ENCODE measurements at places on chromosomes 13 and 19.
A peak's percentile ranks its signal among the peaks of the same experiment; 100 is the strongest.

- no peak for DNase-seq
Observed at GRCh38 chr19:19257137-19257536, 16.0 kb downstream of the TM6SF2 start.

DNA sequence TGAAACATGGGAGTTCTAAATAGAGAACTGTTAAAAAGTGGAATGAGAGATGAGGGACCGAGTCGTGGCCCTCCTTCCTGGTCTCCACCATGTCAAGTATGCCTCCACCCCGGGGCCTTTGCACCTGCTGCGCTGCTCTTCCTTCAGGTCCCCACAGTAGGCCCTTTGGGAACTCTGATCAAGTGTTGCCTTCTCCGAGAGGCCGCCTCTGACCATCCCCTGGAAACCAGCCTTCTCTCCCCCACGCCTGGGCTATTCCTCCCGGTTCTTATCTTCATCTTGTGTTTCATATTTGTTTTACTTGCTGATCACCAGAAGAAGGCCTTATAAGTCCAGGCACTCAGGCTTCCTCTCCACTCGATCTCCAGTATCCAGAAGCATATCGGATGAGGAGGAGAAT is 40.0 kb downstream of the IRS2 start:
- no peak for DNase-seq

DNA sequence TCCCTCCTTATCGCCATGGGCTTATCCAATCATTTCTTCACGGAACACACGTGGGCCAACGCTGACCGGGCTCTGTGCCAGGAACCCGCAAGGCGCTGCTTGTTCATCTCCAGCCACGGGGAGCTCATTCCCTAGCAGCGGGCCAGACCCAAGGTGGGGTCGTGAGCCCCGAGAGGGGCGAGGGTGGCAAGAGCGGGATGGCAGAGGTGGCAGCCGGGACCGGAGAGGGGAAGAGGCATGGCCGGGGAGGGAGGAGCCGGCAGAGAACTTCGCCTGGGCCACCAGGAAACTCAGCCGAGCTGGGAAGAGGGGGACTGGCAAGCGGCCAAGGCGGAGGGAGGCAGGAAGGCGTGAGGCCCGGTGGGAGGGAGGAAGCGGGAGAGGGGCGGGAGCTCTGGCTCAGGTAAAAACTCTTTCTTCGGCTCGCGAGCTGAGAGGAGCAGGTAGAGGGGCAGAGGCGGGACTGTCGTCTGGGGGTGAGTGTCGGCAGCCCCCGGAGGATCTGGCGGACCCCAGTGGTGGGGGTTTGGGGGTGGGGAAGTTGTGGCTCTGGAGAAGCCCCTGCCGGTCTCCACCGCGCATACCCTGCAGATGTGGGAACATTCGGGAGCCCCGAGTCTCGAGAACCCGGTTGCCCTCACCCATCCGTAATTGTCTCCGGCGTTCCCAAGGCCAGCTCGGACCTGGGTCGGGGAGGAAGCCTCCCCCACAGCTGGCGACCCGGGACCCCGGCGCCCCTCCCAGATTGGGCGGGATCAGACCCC is at the start of gene B3GNT3:
B3GNT3 (plus strand) TSS at position 408 of the 764 bp plus-strand sequence. CDS start 12,670 bp downstream, outside the sequence.
- DNase-seq = no peak

DNA sequence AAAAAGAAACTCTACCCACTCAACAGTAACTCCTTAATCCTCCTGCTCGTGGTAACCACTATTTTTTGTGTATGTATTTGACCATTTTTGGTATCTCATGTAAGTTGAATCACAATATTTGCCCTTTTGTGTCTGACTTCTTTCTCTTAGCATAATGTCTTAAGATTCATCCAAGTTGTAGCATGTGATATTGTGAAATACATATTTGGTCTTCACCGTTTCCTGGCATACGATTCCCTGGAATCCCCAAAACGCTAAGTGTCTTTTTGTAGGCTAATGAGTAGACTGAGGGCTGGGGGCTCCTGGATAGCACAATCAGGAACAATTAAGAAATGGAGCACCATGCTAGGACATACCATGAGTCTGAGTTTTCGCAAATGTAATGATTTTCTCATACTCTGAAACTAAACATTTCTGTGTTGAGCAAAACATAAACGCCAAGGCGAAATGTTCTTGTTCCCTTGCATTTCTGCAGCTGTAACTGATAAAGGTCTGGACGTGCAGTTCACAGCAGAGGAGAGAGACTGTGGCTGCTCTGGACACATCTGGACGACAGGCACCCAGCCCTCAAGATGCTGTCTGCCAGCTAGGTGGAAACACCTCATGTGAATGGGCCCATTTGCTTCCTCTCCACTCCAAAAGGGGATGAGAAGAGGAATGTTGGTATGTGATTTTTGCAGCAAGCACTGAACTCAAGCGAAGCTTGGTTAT is 38.4 kb downstream of the BRD4 start:
- DNase-seq = no peak

DNA sequence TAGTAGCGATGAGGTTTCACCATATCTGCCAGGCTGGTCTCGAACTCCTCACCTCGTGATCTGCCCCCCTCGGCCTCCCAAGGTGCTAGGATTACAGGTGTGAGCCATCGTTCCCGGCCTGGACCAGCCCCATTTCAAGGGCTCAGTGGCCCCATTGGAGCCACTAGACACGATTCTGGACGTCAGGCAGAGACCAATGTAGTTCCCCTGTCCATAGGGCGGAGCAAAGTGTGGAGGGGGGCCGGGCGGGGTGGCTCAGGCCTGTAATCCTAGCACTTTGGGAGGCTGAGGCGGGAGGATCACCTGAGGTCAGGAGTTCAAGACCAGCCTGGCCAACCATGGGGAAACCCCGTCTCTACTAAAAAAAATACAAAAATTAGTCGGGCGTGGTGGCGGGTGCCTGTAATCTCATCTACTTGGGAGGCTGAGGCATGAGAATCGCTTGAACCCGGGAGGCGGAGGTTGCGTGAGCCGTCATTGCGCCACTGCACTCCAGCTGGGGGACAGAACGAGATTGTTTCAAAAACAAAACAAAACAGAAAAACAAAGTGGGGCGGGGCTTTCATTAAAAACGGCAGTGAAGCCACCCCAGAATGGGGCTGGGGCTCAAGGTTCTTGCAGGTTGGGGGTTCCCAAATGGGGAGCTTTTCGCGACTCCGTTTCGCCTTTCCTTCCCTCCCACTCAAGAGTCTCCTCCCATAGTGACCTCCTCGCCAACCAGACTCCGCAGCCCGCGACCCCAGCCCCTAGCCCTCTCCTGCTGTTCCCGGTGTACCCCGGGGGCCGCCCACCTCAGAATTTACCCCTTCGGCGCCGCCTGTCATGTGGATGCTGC is 758 bp upstream of the TECR start:
- DNase-seq = no peak

- DNase-seq = no peak
Observed at GRCh38 chr13:110301606-110302553, 5.1 kb downstream of the COL4A1 start.

DNA sequence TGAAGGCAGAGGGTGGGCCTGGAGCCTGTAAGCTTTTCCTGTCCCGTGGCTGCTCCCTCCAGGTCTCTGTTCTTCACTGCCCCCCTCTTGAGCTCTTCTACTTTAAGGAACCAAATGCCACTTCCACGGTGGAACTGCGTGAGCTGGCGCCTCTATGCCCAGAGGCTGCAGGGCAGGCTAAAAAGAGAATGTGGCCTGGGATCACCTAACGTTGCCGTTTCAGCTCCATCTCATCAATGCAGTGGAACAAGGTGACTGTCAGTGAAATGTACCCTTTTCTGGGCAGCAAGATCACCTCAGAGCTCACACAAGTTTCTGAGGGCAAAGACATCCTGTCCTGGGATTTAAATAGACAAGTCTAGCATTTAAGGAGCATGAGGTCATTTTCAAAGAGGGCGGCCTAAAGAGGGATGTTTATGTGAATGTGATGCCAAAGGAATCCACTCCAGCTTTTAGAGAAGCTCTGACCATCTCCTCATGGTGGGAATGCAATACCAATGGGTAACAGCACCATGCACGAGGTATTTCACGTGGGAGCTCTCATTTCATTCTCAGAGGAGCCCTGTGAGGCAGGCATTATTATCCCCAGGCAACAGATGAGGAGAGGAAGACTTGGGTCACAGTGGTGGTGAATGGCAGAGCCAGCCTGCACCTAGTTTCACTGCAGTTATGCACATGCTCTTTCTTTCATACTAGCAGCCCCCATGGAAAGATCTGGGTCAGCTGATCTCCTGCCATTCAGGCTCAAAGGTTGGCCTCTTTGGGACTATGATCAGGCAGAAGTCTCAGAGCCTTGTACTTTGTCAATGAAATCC is 39.3 kb downstream of the RGCC start:
- no peak for DNase-seq

DNA sequence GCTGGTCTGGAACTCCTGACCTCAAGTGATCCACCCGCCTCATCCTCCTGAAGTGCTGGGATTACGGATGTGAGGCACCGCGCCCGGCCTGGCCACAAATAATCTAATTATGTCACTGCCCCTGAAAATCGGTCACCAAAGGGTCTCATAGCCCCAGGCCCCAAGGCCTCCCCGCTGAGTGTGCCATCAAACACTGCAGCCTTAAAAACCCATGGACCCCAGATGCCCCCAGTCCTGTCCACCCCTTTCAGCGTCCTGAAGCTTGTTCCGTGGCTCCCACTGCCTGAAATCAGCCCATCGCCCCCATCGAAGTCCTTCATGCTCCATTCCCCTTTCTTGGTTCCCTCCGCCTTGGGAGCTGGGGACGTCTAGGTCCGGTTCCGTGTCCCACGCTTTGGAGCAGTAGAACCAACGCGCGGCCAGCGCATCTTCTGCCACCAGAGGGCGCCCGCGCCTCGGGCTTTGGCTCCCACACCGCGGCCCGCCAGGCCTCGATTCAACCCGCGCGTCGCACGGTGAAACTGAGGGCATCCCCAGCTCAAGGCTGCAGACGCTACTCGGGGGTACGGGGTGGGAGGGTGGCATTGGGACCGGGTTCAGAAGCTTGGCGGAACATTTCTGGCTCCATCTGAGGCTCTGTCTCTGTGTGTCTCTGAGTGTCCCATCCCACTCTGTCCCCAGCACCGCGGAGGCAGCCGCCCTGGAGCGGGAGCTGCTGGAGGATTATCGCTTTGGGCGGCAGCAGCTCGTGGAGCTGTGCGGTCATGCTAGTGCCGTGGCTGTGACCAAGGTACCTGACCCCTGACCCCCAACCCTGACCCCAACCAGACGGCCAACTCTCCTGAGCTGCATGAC is 3.5 kb downstream of the YJEFN3 start:
- peak; percentile 74 for DNase-seq

DNA sequence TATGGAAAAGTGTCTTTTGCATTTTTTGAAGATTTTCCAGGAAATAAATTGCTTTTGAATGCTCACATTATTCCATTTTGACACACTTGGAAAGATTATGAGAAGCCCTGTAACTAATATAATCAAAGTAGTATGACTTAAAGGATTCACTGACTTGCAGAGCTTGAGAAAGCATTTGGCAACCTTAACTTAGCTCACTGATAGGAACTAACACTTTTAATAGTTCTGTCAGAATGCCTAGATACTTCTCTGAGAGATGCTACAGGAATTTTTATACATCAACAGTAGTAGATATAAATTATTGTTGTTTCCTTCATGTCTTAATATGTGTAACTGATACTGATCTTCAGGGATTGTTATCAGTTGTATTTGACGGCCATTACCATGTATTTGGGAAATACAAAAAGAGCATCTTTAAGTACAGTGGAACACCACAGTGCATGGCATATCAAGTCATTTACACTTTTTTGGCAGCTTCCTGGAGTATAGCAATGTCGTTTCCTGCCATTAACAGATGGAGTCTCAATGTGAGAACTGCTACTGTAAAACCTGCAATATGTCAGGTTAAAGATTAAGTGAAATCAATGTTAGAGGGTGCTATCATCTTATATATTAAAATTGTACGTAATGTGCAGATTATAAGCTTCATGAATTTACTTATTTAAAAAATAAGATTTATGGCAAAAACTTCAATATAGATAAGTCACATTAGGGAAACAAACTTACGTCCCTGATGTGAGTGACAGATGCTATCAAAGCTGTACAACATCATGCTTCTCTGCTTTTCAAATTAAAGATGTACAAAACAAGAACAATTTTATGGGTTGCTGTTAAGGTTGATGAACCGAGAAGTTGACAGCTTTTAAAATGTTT is 1159.8 kb upstream of the MIR17HG start:
- DNase-seq = no peak

DNA sequence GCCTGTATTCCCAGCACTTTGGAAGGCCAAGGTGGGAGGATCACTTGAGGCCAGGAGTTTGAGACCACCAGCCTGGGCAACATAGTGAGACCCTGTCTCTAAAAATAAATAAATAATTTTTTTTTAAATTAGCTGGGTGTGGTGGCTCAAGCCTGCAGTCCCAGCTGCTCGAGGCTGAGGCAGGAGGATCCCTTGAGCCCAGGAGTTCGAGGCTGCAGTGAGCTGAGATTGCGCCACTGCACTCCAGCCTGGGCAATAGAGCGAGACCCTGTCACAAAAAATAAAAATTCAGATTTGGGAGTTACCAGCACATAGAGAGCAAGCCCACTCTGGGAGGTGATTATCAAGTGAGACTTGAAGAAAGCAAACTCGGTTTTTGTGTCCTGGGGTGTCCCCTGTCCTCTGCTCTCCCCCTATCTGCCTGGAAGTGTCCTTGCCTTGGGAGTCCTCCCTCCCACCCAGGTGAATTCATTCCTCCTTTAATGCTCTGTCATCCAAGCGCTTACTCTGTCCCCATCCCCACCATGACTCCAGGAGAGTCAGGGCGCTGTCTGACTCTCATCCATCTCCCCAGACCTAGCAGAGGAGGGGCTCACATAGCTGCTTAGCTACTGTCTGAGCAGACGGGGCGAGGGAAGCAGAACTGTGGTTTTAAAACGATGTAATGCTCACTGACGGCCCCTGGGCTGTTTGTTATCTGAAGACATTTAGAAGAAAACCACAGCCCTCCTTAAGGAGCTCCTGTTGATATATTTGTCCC is 146.8 kb downstream of the STK24 start:
- no peak for DNase-seq

- DNase-seq = no peak
Observed at GRCh38 chr19:8681345-8682029, 17.1 kb downstream of the ACTL9 start.

- DNase-seq = no peak
Observed at GRCh38 chr19:45767410-45767880, 1.6 kb downstream of the SIX5 start.

DNA sequence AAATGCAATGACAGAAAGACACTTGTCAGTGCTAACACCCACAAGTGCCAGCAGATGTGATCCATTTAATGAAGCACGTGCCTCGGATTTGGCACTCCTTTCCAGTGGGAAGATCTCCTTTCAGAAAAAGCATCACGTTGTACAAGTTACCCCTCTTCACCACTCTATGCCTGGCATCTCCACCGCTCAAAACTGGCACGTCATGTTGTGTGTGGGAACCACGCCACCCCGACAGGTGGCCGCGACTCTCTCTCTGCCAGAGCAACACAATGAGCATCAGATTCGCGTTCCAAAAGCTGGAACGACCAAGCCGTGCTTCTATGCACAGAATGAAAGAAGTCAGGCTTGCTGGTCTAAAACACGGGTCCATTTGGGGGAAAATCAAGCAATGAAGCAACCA is 24.3 kb downstream of the TMTC4 start:
- DNase-seq = no peak

GRCh38 chr19:29422486-29423085 is 103.2 kb upstream of the VSTM2B start:
- no peak for DNase-seq

- DNase-seq = no peak
Observed at GRCh38 chr13:45538382-45538781, 73.6 kb downstream of the COG3 start.

All from CD8-positive, alpha-beta memory T cell (primary cell).